GM12878 (cell line): ENCODE measurements at places on chromosomes 3 and 15. TPM values are rescaled to one million over a fixed set of nuclear protein-coding genes. Genes with fewer than 3 reads are reported as not detected.

DNA sequence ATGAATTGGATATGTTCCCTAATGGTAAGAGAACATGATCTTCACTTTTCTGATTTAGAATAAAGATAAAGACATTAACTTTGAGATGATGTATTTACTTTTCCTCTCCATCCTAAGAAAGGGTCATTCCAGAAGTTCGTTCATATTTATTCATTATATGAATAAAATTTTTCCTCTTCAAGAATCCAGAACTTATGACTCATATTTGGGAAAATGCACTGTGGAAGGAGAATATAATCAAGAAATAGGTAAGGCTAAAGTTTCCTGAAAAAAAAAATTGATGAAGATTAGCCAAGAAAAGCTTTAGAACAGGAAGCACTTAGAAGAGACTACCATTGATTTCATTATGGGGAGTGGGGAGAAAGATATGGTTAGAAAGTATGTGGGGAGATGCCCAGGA lies 36.5 kb upstream of the CBLB start:
- H3K27ac ChIP-seq, result no peak overlapping the region
- no peaks in the 10 kb centered on the region for H3K36me3 ChIP-seq
- H3K27me3 ChIP-seq, result no peaks in the 10 kb centered on the region
- H3K4me1 ChIP-seq, result peaks cover 3% of the 10 kb centered on the region; the same call in 1 of the 2 replicates

DNA sequence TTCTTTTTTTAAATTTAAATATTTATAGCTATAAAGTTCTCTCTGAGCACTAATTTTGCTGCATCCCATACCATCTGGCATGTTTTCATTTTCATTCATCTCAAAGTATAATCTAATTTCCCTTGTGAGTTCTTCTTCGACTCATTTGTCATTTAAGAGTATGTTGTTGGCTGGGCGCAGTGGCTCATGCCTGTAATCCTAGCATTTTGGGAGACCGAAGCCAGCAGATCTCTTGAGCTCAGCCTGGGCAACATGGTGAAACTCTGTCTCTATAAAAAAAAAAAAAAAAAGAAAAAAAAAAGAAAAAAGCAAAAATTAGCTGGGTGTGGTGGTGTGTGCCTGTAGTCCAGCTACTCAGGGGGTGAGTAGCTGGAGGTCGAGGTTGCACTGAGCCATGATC lies 34.8 kb downstream of the MAP1A start:
- DNase-seq, result no peak
- no peaks in the 10 kb centered on the region for H3K27me3 ChIP-seq
- no peak overlapping the region for H3K4me3 ChIP-seq
- H3K36me3 ChIP-seq, result peaks cover 5% of the 10 kb centered on the region; the same call in 1 of the 2 replicates
- no peaks in the 10 kb centered on the region for H3K4me1 ChIP-seq

DNA sequence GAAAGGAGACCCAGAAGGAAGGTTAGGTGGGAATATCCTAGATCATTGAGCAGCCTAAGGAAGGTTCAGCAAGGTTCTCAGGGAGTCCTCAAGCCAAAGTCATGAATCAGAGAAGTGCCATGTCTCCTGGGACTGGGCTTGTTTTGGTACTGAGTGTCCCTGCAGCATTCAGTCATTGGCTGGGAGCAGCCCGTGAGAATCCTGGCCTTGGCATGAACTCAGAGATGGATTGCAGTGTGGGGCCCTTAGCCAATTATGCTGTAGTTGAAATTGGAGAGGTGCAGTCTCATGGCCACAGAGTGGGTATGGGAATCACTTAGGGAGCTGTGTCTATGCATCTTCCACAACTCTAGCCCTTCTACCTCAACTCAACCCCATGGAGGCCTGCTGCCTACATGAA lies 17.0 kb upstream of the PPM1L start:
- no peak overlapping the region for H3K4me3 ChIP-seq
- H3K4me1 ChIP-seq, result no peaks in the 10 kb centered on the region
- no peak overlapping the region for H3K27ac ChIP-seq
- H3K27me3 ChIP-seq, result peaks cover 3% of the 10 kb centered on the region
- DNase-seq, result no peak

GRCh38 chr3:182527745-182528144 lies 265.6 kb upstream of the ATP11B start:
- no peaks in the 10 kb centered on the region for H3K36me3 ChIP-seq
- DNase-seq, result no peak
- no peaks in the 10 kb centered on the region for H3K4me1 ChIP-seq
- H3K27ac ChIP-seq, result no peak overlapping the region
- H3K27me3 ChIP-seq, result peaks cover 2% of the 10 kb centered on the region; the same call in 1 of the 2 replicates
- H3K4me3 ChIP-seq, result no peak overlapping the region

ADAMTS7 gene
- total RNA-seq, result 0.08 and 0.28 TPM in 2 replicates

DNA sequence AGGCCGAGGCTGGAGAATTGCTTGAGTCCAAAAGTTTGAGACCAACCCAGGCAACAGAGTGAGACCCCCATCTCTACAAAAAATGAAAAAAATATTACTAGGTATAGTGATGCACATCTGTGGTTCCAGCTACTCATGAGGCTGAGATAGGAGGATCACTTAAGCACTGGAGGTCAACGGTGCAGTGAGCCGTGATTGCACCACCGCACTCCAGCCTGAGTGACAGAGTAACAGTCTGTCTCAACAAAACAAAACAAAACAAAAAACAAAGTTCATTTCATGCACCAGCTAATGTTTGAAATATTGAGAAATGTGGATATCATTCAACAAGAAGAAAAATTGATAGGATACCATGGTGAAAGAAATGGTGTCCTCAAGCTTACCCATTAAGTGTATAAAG lies 450.5 kb upstream of the TPRG1 start:
- H3K27me3 ChIP-seq, result 0 out of 2 replicates have a peak, but pooled peaks cover 3% of the 10 kb centered on the region
- no peak overlapping the region for H3K4me3 ChIP-seq
- no peaks in the 10 kb centered on the region for H3K36me3 ChIP-seq
- no peaks in the 10 kb centered on the region for H3K4me1 ChIP-seq
- H3K27ac ChIP-seq, result no peak overlapping the region

GRCh38 chr3:111885578-111885977 lies 26.5 kb downstream of the PHLDB2 start:
- DNase-seq, result no peak
- H3K4me1 ChIP-seq, result peaks cover 4% of the 10 kb centered on the region; the same call in 1 of the 2 replicates
- no peaks in the 10 kb centered on the region for H3K27me3 ChIP-seq
- no peaks in the 10 kb centered on the region for H3K36me3 ChIP-seq
